ENCODE measurements at places on chromosomes 4 and X. TPM values are rescaled to one million over a fixed set of nuclear protein-coding genes. Genes with fewer than 3 reads are reported as not detected.

DNA sequence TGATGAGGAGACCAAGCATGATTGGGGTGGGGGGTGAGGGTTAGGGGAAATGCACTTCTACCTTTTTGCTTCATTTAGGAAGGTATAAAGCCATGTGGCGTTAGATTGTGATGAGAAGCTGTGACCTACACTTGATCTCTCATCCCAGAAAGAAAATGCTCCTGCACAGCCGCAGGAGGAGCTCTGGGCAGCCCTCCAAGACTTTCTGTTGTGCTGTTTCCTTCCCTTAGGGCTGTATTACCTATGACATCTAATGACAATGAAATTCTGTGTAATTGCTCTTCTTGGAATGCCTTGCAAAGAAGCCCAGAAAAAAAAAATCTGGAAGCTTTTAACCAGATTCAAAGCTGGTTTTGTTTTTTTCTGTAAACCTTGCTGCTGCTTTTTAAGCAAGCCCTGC, 13.4 kb downstream of the PRPS2 start:
- DNase-seq: no peak

- no peak for DNase-seq
These were observed 69.8 kb downstream of the PSAPL1 start for GRCh38 chr4:7364979-7365378.

- DNase-seq: no peak
These were observed 34.4 kb upstream of the BLTP1 start for GRCh38 chr4:122117743-122118142.

The CXXC4 gene
- 1.0 TPM for total RNA-seq

DNA sequence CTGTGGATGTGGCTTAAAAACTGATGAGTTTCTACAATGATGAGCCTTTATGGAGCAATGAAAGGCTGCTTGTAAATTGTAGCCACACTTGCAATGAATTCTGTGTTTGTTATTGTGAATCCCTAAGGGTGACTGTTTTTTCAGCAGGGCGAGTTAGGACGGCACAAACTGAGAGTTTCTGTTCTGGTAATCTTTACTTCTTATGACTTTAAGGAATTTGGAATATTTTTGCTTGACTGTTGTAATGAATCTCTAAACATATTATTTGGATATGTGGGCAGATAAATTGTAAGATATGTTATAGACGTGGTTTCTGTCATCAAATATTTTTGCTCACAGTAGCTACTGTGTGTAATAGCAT, 22.2 kb downstream of the RBPJ start:
- no peak for DNase-seq

GRCh38 chrX:35115205-35115604, 172.6 kb downstream of the FAM47B start:
- DNase-seq: no peak

- no peak for DNase-seq
These were observed 116.4 kb downstream of the PPA2 start for GRCh38 chr4:105357258-105357980.

DNA sequence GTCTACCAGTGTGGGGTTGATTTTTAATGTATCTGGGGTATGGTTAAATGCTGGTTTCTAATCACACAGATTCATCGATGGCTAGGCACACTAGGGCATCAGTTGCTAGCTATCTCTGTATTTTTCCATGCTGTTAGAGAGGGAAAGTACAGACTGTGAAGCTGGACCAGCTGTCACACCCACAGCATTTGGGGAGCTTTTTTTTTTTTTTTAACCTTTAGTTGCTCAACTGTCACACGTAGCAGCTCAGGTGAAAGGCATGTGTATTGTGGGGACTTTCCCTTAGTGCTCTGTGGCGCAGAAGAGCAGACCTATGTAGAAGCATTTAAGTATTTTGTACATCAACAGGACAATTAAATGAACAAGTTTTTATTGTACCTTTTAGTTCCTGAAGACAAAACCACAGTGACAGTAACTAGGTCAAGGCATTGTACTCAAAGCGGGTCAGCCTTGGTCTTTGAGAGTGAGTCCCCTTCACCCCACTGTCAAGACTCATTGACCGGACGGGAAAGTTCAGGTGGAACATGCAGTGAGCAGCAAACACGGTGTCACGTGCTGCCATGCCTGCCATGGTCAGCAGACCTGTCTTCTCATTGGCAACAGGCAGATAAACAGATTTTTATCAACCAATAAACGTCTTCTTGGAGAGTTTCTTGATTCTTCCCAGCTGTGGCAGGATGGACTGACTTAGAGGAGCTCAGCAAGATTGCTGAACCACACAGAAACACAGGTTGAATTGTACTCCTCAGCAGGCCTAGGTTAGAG, 65.3 kb downstream of the CASP3 start:
- no peak for DNase-seq

GRCh38 chr4:143262838-143263237, 73.8 kb upstream of the GAB1 start:
- no peak for DNase-seq

GRCh38 chr4:165709973-165710526, 163.0 kb upstream of the TLL1 start:
- no peak for DNase-seq

The PCSK1N gene
- total RNA-seq: not detected

The KCNE5 gene
- not detected for total RNA-seq

GRCh38 chr4:81789741-81790399, 318.2 kb upstream of the RASGEF1B start:
- DNase-seq: no peak

The PLCXD1 gene
- total RNA-seq: 9.2 TPM

The AVPR2 gene
- total RNA-seq: not detected

- no peak for DNase-seq
These were observed 330.5 kb upstream of the AADAT start for GRCh38 chr4:170420255-170420693.

The EPHA5 gene
- total RNA-seq: not detected

The CXorf49 gene
- not detected for total RNA-seq

The IQCM gene
- total RNA-seq: not detected

DNA sequence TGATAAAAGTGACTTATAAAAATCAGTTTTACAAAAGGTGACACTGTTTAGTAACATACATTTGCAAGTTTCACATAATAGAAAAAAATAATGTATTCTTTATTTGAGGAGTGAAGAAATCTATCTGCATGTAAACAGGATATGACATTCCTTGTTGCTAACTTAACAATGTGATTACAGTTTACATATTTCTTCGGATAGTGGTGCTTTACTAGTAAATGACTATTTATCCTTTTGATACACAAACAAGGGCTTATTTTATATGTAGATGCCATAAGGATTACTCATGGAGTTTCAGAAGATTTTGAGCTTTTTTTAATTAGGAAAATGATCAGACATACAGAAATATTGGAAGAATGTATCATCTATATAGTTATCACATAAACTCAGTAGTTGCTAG, 126.5 kb downstream of the SLIT2 start:
- DNase-seq: no peak

GRCh38 chr4:36043241-36043640, 201.1 kb downstream of the ARAP2 start:
- DNase-seq: no peak

DNA sequence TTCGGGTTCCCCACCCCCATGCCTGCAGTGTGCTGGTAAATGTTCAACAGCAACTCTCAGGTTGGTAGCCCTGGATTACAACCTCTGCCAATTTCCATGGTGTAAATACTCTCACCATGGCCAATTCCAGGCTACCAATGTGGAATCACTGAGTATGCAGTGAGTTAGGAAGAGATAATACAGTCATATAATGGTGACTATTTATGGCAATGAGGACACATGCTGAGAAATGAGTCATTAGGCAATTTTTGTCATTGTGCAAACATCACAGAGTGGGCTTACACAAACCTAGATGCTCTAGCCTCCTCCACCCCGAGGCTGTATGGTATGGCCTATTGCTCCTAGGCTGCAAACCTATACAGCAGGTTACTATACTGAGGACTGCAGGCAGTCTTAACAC, 4.6 kb upstream of the CLDN24 start:
- DNase-seq: no peak

The CFI gene
- 502 TPM for total RNA-seq

GRCh38 chr4:7062816-7063215, 5.0 kb downstream of the GRPEL1 start:
- DNase-seq: no peak

The NPFFR2 gene
- total RNA-seq: not detected

GRCh38 chrX:47191331-47191730, 2.3 kb upstream of the UBA1 start:
- peak; percentile 46 for DNase-seq

- DNase-seq: no peak
These were observed 101.5 kb upstream of the UGT8 start for GRCh38 chr4:114497116-114497515.

The TRAPPC11 gene
- total RNA-seq: 15.4 TPM

GRCh38 chrX:22047468-22047867, 15.3 kb downstream of the PHEX start:
- no peak for DNase-seq

GRCh38 chr4:99062120-99062519, 26.5 kb downstream of the ADH5 start:
- DNase-seq: no peak

All from right lobe of liver (tissue), 6 donors.